Right cardiac atrium (tissue), 5 donors: ENCODE measurements at places on chromosomes 11 and 22. TPM values are rescaled to one million over a fixed set of nuclear protein-coding genes. Genes with fewer than 3 reads are reported as not detected.

Gene FGF3
- not detected for polyA plus RNA-seq

Gene MGAT3
- 8.7 TPM for polyA plus RNA-seq

Gene SCUBE2
- polyA plus RNA-seq = 0.18 TPM

Gene PDGFB
- polyA plus RNA-seq = 15.4 TPM

Gene ZNRF3
- polyA plus RNA-seq = 4.0 TPM

Gene PAX6
- polyA plus RNA-seq = 0.02 TPM

Gene CSTPP1
- polyA plus RNA-seq = 14.5 TPM

Gene NXPE1
- not detected for polyA plus RNA-seq

Gene HEPACAM
- polyA plus RNA-seq = 0.43 TPM
